Globus pallidus (tissue), 1 donor: ENCODE measurements at places on chromosomes 1 and 21.

DNA sequence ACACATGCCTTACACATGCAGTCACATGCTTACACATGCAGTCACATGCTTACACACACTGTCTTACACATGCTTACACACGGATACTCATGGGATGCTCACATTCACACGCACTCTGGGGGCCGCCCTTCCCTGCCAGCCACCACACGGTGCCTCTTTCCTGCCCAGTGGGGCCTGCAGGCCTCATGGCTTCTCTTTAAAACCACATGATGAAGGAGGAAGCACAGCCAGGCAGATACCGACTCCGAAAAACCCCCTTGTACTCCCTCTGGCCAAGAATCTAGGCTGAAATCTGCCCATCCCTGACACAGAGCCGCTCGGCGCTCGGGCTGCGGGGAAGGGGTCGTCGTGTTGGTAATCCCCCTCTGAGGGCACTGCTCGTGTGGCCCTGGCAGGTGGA is 113.0 kb downstream of the PRDM16 start:
- DNase-seq, result no peak

- DNase-seq, result no peak
Observed at GRCh38 chr1:218867941-218868626, 305.6 kb upstream of the LYPLAL1 start.

DNA sequence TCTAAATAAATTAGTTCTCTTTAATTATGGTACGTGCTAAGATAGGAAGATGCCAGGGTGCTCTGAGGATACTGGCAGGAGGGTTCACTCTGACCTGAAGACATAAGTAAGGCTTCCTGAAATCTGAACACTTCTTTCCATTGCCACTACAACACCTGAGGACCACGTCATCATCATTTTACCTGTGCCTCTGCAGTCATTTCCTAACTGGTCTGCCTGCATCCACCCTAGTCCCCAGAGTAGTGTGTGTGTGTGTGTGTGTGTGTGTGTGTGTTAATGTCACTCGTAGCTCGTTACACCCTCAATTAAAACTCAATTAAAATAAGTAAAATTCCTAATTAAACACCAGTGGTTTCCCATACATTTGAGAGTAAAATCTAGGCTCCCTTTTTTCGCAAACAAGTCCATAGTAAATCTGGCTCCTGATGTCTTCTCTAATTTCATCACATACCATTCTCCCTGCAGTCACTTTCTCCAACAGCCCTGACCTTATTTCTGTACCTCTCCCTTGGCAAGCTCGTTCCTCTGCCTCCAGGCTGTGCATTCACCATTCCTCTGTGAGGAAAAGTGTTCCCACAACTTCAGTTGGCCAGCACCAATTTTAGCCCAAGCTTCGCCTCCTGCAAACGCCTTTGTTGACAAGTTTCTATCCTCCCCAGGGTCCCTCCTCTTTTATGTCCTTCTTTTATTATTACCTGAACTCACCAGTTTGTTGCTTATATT is 8.7 kb downstream of the IL12RB2 start:
- DNase-seq, result no peak

DNA sequence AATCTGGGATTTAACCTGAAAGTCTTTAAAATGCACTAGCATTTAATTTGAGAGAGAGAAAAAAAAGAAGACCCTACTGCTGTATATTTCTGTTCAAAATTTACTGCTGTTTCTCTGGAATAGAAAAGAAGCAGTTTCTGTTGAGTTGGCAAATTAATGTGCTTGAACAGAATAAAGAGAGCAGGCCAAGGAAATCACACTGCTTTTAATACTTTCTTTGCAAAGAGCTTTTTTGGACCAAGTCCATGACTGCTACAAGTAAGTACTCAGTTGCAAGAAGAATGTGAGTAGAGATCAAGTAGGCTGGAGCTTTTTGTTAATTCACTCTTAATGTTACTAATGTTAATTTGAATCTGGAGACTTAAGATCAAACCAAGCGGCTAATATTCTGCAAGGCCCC is 336.2 kb upstream of the SGIP1 start:
- DNase-seq, result peak; percentile 68

DNA sequence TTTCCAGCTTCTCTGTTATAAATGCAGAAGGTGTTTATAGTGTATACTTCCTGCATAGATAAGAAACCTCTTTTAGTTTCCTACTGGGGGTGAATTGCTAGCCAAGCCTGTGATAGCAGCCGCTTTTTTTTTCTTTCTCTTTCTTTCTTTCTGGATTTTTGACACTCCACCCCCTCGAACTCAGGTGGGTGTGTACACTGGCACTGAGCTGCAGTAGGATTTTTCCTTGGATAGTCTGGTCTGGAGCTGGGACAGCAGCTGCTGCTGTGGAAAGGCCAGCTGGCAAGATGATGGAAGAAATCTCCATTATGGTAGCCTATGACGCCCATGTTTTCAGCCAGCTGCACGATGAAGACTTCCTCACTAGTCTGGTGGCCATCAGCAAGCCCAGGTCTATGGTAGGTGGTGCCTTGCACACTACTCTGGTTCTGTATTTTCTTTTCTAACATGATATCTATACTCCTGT is 122.5 kb upstream of the CACYBP start:
- DNase-seq, result no peak

DNA sequence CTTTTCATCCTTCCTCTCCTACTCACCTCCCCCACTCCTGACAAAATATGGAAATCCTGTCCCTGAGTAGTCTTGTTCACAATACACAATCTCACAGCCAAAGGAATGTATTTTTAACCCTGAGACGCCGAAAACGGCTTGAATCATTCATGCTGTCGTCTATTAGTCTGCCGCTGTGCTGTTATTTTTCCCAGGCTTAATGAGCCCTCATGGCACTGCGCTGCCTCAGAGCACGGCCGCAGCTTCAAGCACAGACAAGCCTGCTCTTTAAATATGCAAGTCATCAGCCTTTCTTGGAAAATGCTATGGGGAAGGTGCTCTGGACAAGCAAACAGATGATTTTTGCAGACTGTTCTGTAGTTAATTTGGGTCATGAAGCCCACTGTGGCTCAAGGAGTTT is 302.7 kb downstream of the DISC1 start:
- no peak for DNase-seq

DNA sequence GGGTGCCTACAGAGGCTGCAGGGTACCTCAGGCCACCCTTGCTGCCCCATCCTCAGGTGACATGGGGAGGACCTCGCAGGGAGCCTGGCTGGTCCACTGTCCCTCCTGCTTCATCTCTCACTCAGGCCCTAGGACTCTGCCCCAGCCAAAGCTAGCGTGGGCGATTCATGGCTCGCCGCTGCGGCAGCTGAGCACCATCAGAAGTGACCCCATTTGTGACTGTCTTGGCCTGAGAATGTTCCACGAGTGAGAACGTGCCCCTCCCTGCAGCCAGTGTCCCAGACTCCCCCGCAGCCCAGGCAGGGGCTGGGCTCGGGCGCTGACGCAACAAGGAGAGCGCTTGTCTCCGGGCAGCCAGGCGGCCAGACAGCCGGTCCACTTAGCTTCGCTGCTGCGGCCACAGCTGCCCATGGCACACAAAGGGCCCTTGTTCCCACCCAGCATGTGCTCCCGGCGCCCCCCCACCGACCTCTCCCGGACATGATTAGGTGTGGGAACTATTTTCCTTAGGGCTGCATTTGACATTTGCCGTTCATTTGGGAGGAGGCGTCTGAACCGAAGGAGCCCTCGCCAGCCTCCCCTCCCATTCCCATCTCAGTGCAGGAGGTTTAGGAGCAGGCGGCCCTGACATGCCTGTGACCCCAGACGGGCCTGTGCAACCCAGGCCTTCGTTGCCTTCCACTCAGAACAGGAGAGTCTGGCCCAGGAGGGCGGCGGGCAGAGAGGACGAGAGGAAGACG is 19.3 kb upstream of the POFUT2 start:
- peak; percentile 97 for DNase-seq

- no peak for DNase-seq
Observed at GRCh38 chr1:108962681-108963051, 618 bp downstream of the CLCC1 start.

GRCh38 chr21:40186045-40186444 is 318.8 kb downstream of the PCP4 start:
- DNase-seq, result no peak

- no peak for DNase-seq
Observed at GRCh38 chr1:94737124-94737998, 82.8 kb upstream of the SLC44A3 start.

DNA sequence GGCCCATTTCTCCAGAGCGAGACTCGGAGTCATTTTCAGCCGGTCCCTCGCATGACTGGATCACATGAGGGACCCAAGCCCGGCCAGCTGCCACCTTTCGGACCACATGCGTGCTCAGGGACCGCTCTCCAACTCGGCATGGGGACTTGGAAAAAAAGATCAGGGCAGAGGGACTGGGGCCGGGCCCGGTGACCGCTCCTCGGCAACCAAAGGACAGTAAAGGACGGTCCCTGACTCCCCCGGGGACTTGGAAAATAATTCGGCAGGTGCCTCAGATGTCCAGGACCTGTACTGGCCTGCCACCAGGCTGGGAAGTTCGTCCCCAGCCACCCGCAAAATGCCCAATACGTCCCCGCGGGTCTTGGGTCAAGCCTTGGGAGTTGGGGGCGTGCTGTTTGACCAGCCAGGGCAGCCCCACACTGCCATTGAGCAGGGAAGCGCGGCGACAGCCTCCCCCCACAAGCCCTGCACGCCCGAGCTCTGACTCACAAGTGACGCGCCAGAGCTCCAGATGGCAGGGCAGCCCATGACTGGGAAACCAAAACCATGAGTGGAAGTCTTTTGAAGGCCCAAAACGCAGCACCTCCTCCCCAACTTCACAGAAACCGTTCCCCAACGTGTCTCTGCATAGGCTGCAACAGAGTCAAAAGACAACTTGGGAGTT is 134.5 kb downstream of the LIPI start:
- DNase-seq, result no peak

- DNase-seq, result no peak
Observed at GRCh38 chr1:50265790-50266314, 157.1 kb downstream of the ELAVL4 start.

GRCh38 chr21:28627261-28627660 is 365.4 kb downstream of the LTN1 start:
- DNase-seq, result no peak

- no peak for DNase-seq
Observed at GRCh38 chr1:18870957-18871356, 11.5 kb upstream of the TAS1R2 start.

DNA sequence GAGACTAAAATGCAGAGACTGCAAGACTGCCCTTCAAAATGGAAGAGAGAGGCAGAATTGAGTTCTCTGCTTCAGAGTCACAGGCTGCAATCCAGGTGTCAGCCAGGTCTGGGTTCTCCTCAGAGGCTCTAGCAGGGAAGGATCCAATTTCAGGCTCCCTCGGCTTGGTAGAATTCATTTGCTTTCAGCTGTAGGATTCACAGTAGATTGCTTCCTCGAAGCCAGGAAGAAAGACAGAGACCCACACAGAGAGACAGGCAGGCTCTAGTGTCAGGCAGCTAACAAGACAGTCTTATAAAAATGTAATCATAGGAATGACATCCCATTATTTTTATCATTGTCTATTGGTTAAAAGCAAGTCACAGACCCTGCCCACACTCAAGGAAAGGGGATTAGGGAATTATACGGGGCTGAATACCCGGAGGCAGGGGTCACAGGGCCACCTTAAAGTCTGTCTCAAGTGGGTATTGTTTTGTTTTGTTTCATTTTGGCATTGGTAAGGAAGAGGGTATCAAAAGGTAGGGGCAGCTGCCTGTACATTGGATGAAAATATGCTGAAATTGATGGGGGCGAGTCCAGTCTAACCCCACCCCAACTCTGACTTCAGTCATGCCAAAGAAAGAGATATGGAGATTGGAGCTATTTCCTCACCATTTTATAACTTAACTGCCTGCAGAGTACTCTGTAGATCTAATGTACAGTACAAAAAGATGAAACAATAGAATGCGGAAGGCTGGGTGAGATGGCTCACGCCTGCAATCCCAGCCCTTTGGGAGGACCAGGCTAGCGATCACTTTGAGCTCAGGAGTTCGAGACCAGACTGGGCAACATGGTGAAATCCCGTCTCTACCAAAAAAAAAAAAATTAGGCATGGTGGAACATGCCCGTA is 9.5 kb upstream of the TBCE start:
- DNase-seq, result no peak

GRCh38 chr1:53553734-53554509 is 94.7 kb downstream of the DMRTB1 start:
- no peak for DNase-seq

DNA sequence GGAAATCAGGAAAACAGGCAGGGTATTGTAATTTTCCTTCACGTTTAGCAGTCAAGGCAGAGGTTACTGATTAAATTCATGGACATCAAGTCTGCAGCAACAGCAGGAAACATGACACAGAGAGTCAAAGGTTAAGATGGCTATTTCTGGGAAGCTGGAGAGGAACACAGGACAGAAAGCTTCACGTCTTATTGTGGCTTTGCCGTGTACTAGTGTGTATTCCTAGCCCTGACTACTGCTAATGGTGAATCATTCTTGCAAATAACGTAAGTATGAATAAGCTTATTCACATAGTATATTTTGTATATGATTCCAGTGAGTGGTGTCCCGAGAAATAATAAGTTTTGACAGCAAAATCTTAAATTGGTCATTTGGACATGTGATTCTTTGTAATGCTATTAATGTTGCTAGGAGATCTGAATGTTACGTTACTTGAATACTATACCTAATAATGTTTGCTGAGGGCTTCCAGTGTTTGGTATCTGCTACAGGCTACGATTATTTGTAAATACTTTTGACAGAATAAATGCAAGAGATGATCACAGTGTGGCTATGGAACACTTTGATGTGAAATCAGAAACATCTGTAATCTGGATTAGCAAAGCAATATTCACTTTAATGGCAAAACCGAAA is 77.4 kb downstream of the DISP1 start:
- no peak for DNase-seq

DNA sequence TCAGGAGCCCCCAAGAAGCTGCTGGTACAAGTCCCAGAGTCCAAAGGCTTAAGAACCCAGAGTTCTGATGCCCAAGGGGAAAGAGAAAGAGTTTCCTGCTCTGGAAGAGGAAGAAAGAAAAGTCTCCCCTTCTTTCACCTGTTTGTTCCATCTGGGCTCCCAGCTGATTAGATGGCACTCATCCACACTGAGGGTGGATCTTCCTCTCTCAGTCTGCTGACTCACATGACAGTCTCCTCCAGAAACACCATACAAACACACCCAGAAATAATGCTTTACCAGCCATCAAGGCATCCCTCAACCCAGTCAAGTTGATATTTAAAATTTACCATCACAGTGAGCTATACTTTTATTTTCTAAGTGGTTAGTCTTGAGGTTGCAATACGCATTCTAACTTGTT is 257.9 kb downstream of the PAPPA2 start:
- no peak for DNase-seq

DNA sequence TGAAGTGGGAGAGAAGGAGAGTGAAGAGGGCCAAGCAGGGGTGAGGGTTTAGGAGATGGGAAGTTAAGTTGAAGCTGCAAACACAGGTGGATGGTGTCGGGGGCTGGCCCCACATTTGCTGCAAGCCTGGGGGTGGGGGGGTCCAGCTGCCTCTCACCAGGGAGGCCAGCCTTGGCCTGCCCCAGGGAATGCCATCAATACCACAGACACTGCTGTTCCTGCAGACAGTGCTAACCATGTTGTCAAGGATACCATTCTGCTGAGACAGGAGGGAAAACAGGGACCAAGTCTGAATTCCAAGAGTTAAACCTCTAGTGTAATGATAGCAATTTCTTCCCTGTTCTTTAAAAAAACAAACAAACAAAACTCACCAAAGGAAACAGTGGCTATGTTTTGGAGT is 8.0 kb downstream of the MECR start:
- DNase-seq, result no peak

GRCh38 chr1:78171736-78172590 is 126.2 kb downstream of the GIPC2 start:
- no peak for DNase-seq

- DNase-seq, result no peak
Observed at GRCh38 chr1:47979724-47980123, 17.5 kb downstream of the TRABD2B start.
